ENCODE measurements at places on chromosomes 16 and 17.

DNA sequence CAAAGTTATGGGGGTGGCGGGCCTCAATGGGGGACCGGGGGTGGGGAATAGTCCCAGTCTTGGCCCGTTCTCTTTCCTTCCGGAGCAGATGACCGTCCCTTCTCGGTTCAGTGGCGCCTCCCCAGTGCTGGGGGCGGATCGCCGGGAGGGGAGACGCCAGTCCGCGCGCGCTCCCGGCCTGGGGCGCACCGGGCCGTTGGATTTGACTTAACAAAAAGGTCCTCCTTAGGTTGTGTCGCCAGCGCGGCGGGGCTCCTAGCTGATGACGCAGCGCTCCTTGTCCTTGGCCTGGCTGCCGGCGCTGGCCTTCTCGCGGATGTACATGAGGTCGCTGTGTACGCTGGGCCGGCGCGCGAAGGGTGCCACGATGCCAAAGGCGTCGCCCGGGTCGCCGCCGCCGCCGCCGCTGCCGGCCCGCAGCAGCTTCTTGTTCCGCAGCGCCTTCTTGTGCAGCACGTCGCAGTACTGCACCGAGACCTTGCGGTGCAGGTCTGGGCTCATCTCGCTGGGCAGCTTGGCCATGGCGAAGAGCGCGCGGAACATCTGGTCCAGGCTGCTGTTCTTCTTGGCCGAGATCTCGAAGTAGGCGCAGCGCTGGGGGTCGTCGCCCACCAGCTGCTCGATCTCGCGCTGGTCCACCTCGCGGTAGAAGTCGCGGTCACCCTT lies 1.2 kb downstream of the RASD1 start:
- no peak for DNase-seq

GRCh38 chr17:8518326-8518725 lies 82.6 kb downstream of the NDEL1 start:
- no peak for DNase-seq

- DNase-seq, result no peak
Measured at GRCh38 chr17:34248511-34249024, 6.5 kb upstream of the CCL2 start.

DNA sequence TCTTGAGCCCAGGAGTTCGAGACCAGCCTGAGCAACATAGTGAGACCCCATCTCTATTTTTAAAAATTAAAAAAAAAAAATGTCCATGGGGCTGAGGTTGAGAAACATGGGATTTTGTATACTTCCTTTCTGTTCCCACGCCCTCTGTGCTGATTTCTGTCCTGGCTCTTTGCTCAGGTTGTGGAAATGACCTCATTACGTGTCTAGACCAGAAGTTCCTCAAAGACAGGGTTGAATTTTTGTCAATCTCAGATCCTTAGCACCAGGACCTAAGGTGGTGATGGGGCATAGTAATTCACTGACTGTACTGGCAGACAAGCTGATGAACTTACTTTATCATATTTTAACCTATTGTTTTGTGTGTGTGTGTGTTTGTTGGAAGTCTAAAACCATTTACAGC lies 11.2 kb upstream of the HNF1B start:
- no peak for DNase-seq

DNA sequence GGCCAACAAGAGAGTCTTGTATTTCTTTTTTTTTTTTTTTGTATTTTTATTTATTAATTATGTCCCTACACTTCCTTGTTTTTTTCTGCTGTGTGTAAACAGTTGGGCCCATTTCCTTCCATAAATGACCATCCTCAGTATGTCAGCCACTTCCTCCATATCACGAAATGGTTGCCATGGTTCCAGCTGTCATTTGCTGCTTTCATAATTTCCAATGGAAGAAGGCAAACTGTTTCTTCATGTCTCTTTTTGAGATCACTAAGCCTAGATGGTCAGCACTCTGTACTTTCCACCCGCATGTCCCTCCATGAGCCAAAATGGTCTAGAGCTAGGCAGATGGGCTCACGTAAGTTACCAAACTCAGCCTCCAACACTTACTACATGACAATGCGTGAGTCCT lies 133.5 kb upstream of the FOXF1 start:
- DNase-seq, result no peak
